Osteocyte (in vitro differentiated cells): ENCODE measurements at places on chromosomes 1 and 21. TPM values are rescaled to one million over a fixed set of nuclear protein-coding genes. Genes with fewer than 3 reads are reported as not detected.

DNA sequence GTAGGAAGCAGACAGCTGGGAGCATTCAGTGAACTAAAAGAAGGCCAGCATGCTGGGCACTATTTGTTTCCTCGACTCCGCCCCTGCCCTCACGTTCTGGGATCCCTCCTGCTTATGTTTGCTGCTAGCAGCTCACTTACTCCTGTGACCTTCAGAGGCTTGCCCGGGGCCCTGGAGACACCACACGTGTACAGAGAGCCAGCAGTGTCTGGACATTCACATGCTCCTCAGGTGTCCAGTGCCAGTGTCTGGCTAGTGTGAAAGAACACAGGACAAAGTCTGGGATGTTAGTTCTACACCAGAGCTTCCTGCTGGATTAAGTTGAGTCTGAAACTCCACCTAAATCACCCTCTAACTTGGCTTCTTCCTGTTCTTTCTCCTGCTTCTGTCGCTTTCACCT is 108.1 kb downstream of the OMA1 start:
- DNase-seq, result no peak

DNA sequence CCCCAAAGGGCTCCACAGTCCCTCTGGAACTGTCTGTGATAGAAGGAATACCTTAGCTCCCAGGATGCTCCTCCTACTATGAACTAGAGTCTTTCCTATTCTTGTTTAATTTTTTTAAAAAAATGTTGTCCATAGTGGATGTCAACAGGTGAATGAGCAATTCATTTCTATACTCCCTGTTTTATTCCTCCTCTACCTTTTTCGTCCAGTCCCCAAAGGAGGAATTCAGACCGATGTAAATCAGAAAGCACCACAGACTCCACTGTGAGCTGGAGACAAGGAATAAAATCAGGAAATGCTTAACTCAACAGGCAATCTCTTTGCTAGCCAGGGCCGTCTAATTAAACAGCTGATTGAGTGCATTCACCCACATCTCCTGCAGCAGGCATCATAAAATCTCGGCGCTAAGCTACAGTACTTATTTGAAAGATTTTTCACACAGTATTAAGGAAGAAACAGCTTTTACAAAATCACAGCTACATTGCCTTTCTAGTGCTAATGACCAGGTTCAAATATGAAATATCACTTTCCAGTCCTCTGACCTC is 381.6 kb downstream of the SIPA1L2 start:
- no peak for DNase-seq

DNA sequence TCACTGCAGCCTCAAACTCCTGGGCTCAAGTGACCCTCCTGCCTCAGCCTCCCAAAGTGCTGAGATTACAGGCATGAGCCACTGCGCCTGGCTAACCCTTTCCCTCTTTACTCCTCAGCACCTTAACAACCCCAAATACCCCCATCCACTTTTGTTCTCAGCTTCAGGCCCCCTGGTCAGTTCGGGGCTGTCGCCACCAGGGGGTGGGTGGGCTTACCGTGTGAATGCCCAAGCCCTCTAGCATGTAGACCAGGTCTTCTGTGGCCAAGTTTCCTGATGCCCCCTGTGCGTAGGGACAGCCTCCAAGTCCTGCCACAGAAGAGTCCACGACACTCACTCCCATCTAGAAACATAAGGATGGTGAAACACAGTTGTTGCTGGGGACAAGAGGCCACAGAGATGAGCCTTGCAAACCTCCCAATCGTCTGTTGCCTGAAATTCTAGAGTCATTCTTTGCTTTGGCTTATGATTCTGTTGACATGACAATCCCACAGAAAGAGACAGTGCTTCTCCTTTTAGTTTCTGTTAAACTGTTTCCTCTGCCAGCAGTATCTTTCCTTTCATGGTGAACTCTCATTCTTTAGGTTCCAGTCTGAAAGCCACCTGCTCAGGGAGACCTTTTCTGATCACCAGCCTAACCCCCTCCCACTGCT is 3.8 kb upstream of the GALE start:
- DNase-seq, result no peak

DNA sequence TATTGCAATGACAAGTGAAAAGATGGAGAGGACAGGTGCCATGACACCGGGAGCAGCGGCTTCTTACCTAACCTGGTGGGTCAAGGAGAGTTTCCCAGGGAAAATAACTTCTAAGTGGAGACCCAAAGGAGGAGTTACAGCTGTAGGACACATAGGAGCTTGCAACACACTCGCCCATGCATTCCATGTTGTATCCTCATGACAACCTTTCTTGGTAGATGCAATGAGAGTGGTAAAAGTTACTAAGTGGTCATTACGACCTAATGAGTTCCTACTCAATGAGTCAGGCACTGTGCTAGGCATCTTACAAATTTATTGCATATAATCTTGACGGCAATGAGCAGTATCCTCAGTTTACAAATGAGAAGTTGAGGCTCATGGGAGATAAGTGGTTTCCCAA is 119.5 kb upstream of the HOOK1 start:
- DNase-seq, result no peak

CELA3A gene
- not detected in 2 replicates for total RNA-seq

AGBL4 gene
- total RNA-seq, result not detected in 2 replicates

LENEP gene
- total RNA-seq, result not detected in 2 replicates

HMGN1 gene
- total RNA-seq, result 267 and 289 TPM in 2 replicates

SYCP1 gene
- not detected in 2 replicates for total RNA-seq
